ENCODE measurements at places on chromosomes 4 and X.
A peak's percentile ranks its signal among the peaks of the same experiment; 100 is the strongest.

DNA sequence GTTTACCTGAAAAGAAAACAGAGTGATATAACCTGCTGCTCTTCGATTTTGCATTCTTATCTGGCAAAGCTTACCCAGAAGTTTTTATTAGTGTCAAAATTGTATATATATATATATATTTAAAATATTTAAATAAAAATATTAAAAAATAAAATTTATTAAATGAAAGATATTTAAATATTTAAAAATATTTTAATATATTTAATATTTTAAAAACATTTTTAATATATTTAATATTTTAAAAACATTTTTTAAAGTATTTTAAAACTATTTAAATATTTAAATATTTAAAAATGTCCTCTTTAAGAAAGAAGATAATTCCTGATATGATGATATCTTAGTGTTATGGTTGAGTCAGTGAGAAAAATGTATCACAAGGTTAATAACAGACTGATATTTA lies 317.2 kb downstream of the EPHA5 start:
- DNase-seq: no peak

DNA sequence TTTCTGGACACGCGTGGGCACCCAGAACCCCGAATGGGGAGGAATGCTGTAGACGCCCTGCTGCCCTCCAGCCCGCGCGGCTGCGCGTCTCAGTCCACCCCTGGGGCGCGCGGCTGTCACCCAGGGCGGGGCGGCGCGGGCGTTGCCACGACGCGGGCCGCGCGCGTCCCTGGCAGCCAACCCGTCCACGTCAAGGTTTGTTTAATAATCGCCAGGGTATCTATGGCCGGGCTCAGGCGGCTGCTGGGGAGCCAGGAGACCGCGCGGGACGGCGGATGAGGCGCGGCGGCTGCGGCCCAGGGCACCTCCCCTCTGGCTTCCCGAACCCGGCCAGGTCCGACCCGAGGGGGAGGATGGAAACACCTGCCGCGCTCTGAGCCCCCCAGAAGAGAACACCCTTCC lies at the start of gene SPATA18:
Gene SPATA18 (plus strand): TSS at position 92 of the 402 bp plus-strand sequence. CDS start 401 bp downstream, outside the sequence.
- DNase-seq: no peak

DNA sequence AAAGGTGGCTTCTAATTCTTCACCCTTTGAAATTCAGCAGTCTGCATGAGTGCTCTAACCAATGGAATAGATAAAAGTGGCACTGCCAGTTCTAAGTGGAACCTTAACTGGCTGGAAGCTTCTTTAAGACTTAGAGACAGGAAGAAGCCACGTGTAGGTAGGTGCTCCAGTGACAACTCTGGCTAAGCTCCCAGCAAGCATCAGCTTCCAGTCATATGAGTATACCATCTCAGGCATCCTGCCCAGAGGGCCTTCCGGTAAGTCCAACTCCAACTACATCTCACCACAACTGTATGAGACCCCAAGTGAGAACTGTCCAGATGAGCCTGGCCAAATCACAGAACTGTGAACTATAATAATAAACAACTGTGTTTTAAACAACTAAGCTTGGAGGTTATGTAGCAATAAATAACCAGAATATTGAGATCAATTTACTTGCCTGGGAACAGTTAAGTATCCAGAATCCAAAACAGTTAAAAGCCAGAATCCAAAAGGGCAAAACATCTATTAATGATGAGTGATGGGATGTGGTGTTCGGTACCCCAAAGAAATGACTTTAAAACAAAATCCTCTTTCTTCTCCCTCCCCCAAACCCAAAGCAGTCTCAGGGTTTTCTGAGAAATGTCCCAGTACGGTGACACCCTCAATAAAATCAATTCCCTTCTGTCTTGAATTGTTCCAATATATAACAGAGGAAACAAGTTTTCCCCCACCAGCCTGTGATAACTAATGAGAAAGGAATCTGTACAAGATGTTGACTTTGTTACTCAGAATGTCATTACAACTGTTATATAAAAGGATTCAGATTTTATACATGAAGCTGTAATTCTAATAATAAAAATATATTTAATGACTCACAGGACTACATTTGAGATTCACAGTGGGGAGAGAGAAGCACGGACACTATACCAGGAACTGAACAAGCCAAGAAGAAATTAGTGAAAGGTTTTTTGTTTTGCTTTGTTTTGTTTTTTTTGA lies 4.2 kb downstream of the TSPAN5 start:
- DNase-seq: no peak

GRCh38 chrX:44039556-44039955 lies 66.4 kb upstream of the NDP start:
- DNase-seq: no peak

- no peak for DNase-seq
These were observed 4.9 kb upstream of the NAT8L start for GRCh38 chr4:2054217-2054616.

DNA sequence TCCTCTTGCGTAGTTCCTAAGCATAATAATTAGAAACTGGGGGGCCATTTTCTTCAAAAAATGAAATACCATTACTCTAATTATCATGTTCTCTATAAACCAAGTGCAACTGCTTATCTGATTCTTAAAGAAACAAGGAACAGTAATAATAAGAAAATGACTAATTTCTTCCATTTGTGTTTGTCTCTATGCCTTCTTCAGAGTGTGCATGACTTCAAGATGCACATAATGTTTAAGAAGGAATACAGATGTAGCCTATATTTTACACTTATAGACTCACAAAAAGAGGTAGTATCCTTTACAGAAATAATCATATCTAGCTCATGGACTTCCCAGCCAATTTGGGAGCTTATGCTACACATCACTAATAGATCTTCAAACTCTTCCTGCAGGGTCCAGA lies 131.7 kb downstream of the CHRNA9 start:
- no peak for DNase-seq

DNA sequence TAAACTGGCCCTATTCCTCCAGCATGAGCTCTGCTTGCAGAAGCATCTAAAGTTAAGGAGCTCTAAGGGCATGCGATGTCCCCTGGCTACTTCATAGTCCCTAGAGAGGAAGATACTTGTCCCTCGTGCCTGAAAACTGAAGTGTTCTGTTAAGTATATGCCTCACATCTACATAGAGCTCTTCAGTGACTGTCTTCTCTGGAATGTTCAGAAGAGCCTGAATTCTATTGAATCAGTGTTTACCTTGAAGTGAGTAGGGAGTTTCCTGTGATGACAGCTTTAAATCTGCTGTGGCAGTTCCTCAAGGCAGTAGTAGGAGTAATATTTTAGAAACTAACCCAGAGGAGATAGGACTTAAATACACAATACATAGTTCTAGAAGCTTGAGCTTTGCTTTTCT lies 111.2 kb downstream of the ZNF518B start:
- DNase-seq: no peak

- DNase-seq: no peak
These were observed 27.2 kb upstream of the SLC6A14 start for GRCh38 chrX:116409219-116409618.

DNA sequence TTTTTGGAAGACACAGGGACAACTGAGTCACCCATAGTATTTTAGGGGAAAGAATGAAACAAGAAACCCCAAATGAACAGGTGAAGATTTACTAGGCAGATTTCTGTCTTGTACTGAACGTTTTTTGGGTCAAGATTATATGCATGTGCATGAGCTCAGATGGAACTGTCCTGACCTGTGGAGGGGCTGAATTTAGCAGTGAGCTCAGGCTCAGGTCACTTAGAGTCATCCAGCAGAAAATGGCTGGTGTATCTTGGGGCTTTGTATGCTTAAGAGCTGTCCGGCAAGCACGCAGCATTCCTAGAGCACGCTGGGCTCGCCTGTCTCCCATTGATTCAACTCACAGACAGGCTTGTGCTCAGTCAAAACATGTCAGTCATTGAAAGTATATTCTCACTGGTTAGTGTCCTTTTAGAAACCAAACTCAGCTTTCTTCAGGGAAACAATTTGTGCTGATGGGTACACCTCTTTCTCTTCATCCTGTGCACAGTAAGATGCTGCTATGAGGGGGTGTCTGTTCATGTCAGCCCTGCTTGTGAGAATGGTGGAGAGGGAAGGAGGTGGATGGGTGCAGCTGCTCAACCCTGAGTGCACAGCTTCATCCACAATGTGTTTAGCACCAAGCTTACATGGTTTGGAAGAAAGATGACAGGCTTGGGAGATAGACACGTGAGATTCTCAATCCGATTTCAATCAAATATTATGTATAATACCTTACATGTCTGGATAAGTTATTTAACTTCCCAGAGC lies 47.5 kb upstream of the PDLIM3 start:
- DNase-seq: no peak

DNA sequence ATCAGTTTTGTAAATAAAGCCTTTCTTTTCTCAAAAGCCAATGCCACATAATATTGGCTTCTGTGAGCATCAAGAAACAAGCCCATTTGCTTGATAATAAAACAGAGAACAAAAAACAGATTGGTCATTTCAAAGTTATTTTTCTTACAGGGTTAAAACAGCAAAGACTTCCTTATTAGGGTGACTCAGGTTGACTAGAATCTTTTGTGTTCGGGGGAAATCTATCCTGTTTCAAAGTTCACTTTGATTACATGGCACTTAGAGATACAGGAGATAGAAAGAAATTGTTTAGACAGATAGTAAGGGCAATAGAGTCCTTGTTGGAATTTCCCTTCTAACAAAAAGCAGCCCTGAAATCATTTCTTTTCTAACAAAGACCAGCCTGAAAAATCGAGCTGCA lies 170.0 kb upstream of the GLRA2 start:
- DNase-seq: no peak

- peak; percentile 9 for DNase-seq
These were observed 74.7 kb downstream of the PAQR3 start for GRCh38 chr4:78864405-78865024.

- no peak for DNase-seq
These were observed 627.5 kb downstream of the PCDH19 start for GRCh38 chrX:99782516-99783040.

Measured in DMS 273 treated with DMSO at 0.1 percent for 48 hours (cell line).